Stimulated activated naive CD8-positive, alpha-beta T cell treated with anti-CD3 and anti-CD28 coated beads, Interleukin-15, Interleukin-2, amounts not matched to agents 100 U/mL and 50 U/mL, for 24 hours (primary cell): ENCODE measurements at places on chromosomes 13 and 19.

DNA sequence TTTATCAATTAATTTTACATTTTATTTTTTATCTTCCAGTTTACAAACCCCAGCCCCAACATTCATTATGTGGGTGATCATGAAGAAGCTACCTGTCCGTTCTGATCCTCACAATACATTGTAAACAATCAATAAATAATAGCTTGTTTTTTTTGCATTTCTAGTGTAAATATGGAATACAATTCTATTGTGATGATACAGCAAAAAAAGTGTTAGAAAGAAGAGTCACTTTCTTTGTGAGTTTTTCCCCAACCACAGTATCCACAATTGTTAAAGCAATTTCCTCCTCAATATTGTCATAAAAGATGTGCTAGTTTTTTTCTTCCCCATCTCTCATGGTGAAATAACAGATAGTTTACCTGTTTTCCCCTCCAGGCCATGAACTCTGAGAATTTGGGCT lies 30.3 kb upstream of the ZNF835 start:
- no peak for DNase-seq

DNA sequence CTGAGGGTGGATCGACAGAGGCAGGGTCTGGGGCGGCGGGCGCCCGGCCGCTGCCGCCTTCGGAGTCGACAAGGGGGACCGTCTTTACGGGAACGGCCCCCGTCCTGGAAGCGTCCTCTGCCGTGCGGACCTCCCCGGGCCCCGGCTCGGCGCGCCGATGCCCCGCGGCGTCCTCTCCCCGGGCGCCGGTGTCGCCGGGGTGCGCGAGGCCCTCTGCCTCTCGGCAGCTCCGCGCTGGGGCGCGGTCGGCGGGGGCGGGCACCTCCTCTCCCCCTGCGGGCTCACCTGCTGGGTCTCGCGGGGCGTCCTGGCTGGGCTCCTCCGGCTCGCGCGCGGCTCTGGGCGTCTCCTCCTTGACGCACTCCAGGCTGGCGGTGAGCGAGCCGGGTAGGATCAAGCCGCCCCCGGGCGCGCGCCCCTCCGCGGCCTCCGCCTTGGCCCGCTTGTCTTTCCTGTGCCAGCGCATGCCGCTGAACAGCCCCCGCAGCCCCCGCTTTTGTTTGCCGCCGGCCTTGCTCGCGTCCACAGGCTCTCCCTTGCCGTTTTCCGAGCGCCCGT lies 1.5 kb downstream of the AMER2 start:
- DNase-seq, result peak; percentile 11

GRCh38 chr19:41541990-41542584 lies 33.9 kb upstream of the CEACAM21 start:
- DNase-seq, result peak; percentile 82

GRCh38 chr19:58516246-58516836 lies 3.3 kb downstream of the ZBTB45 start:
- no peak for DNase-seq

GRCh38 chr19:13016628-13017305 lies 21.5 kb downstream of the NFIX start:
- DNase-seq, result no peak

DNA sequence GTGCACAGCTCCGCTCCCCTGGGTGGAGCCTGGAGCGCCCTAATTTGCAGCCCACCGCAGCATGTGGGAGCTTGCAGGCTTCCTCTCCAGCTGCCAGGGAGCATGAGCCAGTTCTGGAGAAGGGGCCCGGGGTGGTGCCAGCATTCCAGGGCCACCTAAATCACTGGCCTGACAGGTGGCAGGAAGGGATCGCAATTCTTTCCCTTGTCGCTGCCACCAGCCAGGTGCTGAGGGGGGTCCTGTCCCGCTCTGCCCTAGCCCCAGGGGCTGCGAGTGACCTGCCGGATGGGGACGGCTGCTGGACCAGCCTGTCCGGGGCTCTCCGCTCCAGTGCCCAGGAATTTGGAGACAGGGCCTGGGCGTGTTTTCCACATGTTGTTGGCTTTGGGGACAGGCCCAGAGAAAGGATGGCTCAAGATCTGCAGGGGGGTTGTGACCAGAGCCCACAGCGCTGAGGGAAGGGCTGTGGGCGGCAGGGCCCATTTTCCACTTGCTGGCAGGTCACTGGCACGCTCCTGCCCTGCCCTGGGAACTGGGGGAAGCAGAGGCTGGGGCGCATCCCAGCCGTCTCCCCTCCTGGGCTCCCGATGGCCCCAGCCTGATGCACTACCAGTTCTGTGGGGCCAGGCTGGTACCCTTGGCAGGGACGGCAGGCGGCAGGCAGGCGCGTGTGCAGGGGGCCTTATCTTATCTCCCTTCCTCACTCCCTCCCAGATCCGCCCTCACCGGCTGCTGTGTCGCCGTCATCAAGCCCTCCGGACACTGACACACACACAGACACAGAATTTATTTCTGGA lies 9.5 kb downstream of the NDUFA11 start:
- no peak for DNase-seq

DNA sequence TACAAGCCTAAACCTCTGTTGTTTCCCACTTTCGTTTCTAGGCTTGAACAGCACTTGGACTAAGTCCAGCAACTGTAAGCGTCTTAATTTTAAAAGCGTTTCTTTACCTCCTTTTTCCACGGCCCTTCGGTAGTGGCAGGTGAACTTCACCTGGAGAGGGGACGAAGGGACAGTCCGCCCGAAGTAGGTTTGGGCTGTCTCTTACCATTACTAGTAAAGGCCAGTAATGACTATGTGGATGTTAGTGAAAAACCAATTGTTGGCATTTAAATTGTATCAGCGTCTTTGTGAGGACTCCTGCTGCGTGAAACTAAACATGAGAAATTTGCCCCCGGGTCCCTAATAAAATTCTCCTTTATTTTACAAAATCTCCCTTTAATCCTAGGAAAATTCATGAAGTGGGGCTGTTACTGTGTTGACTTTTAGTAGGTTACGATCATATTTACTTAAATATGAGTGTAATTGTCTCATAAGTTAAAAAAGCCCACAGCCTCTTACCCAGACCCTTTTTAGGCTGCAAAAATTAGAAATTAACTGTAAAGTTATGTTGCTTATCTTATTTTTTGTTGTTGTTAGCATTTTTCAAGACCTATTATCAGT lies 983 bp downstream of the ITM2B start:
- DNase-seq, result peak; percentile 24

DNA sequence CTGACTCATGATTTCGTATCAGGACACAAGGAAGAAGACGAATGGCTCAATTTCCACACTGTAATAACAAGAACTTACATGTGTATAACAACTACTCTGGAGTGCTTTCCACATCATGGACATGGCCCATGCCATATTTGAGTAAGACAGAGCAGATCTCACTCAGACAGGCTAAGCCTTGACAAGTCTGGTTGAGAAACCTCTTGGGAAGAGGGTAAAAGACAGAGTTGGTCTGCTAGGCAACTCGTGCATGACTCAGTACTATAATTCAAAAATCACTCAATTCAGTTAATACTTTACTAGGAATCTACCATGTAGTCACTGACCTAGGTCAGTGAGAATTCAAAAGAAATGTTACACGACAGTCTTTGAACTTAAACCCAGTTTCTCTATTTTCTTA lies 5.7 kb upstream of the THSD1 start:
- DNase-seq, result no peak

GRCh38 chr13:34040863-34041262 lies 222.9 kb downstream of the RFC3 start:
- DNase-seq, result no peak

DNA sequence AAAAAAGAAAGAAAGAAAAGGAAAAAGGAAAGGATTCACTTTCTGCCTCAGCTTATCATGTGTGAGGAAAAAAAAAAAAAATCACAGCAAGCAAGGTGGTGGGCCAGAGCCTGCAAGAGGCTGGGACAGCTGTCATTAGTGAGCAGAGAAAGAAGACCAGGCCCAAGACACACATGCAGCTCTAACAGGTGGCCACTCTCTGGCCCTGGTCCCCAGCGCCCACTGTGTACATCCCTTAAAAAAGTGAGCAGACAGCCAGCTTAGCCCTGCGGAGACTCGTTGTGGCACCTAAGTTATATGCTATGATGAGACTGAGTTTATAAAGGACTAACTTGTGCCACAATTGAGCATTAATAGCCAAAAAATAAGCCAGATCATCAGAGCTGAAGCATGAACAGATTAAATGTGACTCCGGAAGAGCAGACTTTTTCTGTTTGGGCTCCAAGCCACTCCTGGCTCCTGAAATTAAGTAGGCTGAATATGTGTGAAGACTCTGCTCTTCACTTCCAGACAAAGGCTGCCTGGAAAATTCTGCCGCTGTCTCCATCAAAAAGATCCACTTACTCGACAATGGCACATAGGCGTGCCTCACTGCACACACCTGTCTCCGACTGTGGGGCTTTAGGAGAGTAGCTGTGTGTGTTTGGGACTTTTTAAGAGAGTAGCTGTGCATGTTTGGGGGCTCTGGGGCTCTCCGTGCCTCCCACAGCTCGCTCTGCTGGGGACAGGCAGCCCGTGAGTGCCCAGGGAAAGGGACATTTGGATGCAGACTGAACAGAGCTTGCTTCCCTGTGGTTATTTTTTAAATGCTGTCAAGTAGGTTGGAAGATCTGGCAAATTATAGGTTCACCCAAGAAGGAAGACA lies 55.0 kb downstream of the LATS2 start:
- DNase-seq, result no peak

- no peak for DNase-seq
These were observed 748 bp downstream of the RAB4B start for GRCh38 chr19:40778706-40779284.
